ENCODE measurements at places on chromosomes 16 and 17.

DNA sequence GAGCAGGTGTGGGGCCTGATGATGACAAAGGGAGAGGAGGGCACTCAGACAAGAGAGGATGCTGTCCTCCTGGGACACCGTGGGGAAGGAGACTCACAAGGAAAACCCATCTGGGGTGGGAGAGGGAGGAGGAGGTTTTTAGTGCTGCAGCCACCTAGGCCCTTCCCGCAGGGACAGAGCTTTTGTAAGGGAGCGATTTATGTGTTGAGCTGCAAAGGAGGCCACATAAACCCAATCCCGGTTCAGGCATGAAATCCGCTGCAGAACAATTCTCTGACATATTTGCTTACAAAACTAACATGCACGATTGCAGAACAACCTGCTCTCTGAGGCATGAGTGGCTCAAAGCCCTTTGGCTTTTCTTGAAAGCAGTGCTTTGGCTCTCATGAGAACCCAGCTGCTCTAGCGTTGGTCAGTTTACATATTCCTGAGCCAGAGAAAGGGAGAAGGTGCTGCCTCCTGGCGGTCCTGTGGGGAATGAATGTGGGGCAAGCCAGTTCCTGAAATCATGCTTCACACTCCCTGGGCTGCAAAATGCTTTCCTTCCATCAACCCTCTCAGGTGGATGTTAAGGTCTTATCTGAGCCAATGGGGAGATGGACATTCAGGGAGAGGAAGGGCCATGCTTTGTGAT lies 122.4 kb upstream of the NLRP1 start:
- no peak for DNase-seq

DNA sequence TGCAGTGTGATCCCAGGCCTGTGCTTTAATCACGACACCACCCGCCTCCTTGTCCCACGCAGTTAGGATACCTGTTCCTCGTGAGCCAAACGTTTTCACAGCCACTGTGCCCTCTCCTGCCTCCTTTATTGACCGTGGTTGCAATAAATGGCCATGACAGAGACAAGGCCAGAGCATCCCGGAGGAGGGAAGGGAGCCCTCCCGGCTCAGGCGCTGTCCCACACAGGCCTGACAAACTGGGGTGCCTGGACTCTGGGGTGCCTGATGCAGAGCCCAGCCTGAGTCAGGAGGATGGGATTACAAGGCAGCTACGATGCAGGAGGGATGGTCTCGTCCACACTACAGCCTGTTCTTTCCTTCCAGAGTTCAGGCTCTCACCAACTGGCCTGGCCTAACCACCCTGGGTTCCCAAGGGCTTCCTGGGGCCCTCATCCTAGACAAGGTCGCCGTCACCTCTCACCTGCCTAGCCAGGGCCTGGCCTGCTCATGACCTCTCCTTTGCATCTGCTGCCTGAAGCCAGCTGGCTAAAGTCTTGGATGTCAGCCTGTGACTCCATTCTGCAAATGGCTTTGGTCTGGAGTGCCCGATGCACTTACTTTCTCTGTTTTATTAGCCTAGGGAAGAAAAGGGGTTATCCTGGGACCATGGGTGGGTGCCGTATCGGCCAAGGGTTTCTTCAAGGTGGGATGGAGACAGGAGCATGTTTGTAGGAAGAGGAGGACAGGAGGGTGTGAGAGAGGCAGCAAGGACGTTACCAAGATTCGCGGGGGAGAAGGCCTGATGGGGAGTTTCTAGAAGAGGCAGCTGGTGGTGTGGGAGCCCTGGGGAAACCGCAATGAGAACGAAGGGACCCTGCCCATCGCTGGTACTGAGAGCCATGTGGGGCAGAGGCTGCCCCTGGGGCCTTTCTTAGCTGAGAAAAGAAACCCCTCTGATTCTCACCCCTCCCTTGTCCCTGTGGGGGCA lies 234.3 kb upstream of the TNRC6C start:
- DNase-seq: no peak

GRCh38 chr17:3659541-3660111 lies 8.8 kb downstream of the TAX1BP3 start:
- no peak for DNase-seq

- peak; percentile 85 for DNase-seq
Measured at GRCh38 chr16:56389554-56389953, 35.8 kb downstream of the AMFR start.

DNA sequence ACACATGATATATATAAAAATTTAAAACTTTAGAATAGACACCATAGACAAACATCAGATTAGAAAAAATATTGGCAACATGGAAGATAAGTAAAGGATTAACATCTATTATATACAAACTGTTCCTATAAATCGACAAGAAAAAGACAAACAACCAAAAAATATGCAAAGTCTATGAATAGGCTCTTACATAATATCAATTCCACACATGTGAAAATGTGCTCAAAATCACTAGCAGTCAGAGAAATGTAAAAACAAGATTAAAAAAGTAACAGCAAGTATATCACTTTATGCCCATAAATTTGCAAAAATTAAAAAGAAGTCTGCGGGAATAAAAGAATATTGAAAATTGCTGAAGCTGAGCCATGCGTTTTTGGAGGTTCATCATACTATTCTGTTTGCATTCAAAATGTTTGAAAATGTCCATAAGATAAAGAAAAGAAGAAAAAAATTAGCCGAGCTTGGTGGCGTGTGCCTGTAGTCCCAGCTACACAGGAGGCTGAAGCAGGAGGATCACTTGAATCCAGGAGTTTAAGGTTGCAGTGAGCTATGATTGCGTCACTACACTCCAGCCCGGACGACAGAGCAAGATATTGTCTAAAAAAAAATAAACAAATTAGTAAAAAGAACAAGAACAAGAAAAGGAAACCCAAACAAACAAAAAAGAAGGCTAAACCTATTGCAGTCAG lies 11.2 kb upstream of the ERN2 start:
- no peak for DNase-seq

GRCh38 chr17:11287791-11288190 lies 46.8 kb downstream of the SHISA6 start:
- DNase-seq: no peak

DNA sequence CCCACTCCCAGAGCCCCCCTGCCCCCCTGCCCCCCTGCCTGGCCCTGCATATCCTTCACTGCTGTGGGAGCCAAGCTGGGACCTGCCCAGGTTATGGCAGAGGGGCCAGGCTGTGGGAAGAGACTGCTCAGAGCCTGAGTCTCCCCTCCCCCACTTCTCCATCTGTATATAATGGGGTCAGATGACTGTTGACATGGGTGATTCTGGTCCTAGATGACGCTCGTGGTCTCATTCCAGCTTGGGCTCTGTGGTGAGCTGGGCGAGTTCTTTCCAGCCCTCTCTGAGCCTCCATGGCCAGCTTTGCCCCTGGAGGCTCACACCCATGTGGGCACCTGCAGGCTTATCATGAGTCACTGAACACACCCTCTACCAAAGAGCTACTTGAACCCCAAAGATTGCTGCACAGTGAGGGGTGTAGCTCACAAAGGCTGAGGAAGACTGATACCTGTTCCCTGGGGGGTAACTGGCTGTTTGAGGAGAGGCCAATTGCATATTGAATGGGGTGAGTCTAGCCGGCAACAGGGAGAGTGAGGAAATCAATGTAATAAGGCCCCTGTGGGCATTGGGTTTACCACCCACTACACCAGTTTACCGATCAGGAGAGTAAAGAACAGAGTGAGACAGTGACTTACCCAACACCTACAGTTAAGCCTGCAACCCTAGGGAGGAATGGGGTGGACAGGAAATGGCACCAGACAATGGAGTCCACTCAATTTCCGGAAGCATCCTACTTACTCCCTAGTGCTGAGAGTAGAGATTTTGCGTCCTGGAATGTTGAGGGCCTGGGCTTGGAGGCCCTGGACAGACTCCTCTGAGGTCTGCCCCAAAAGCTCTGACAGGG lies 4.2 kb upstream of the SREBF1 start:
- no peak for DNase-seq

- DNase-seq: no peak
Measured at GRCh38 chr17:82328141-82328993, 5.2 kb downstream of the SECTM1 start.

DNA sequence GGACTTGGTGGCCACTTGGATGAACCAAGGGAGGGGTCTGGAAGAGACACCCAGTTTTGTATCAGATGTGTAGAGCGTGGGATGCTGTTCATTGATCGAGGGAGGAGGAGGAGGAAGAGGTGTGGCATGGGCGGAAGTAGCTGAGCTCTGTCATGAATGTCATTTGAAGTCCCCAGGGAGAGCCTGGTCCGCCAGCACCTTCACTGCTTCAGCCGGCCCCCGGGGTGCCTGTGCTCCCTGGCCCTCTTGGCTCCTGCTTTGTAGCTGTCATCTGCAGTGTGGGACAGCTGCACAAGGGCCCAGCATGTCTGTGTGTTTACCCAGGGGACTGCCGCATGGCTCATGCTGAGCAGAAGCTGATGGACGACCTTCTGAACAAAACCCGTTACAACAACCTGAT lies 75.4 kb upstream of the RBL2 start:
- no peak for DNase-seq

GRCh38 chr16:64730261-64730660 lies 391.6 kb downstream of the CDH11 start:
- no peak for DNase-seq

GRCh38 chr17:39867880-39868553 lies at the start of gene ZPBP2:
Gene ZPBP2 (plus strand): TSS chr17:39868202. CDS start chr17:39868355, 153 bp downstream.
- DNase-seq: no peak

DNA sequence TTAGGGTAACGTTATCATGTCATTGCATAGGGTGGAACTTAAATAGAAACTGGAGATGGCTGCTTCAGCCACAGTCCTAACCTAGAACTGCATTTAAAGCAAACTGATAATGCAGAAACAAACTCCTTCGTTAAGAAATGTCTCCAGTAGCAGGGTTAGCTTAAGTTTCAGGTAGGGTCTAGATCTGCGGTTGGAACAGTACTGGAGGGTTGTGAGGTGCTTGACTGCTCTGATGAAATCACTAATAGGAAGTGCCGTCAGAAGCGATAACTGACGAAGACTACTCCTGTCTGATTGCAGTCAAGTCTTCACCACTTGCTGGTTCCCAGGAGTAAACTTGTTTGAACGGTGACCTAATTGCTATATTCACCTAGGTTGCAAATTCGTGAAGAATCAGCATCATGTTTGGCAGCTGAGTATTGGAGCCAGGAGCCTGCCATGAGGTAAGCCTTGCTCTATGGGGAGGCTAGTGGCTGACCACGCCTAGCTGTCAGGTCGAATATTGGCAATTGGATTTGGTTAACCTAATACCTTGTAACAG lies 24.5 kb downstream of the TRPV2 start:
- no peak for DNase-seq

DNA sequence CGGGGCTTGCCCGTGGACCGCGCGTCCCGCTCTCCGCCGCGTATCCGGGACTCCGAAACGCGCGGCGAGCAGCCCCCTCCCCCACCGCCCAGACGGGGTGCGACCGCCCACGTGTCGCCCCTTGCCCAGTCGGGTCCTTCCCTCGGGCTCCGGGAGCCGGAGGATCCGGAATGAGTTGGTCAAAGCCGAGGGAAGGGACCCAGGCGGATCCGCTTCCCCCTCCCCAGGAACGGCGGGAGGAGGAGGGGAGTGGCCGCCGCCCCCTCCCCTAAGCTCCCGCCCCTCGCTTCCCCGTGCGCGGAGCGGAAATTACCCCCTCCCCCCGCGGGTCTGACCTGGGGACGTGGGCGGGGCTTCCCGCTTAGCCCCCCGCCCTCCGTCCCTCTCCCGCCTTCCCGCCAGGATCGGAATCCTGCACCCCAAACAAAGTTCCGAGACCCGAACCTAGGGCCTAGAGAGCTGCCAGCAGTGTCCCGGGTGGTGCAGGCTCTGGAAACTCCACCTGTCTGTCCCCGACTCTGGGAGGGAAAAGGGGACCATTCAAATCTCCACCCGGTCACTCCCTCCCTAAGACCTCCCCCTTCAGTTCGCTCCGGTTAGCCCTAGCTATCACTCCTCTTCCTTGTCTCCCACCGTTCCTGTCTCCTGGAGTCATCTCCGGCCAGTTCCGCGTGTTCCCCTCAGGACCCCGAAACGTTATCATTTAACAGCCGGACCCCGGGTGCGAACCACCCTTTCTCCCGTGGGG lies 1.0 kb upstream of the IGF2BP1 start:
- no peak for DNase-seq

DNA sequence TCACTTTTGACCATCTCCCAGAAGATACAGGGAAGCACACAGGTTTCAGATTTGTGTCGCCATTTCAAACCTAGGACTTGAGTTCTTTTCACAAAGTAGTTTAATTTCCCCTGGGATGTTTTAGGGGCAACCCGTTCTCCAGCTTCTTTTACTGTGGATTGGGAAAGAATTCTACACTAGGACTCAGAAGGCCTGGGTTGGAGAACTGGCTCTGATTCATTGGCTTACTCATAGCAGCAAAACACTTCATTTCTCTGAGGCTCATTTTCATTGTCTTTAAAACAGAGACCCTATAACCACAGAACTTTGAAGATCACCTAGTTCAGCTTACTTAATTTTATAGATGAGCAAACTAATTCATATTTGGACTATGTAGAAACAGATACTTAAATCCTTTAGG lies 175.9 kb upstream of the SALL1 start:
- no peak for DNase-seq

- DNase-seq: no peak
Measured at GRCh38 chr16:54411544-54411943, 125.0 kb upstream of the IRX3 start.

DNA sequence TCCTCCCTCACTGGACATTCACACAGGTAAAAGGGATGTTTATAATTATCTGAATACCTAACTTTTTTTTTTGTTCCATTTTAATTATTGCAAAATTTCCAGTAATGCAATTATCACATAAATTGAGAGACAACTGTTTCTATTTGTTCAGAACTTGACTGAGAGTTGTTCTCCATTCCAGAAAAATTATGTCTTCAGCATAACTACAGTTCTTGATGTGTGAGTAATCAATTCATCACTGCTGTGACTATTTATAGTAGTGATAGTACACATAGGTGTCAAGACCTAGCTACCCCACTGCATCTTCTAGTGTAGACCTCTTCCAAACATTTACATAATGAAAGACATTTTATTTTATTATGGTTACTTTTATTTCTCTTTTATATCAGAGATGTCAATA lies 5.8 kb upstream of the TNRC6A start:
- DNase-seq: no peak

DNA sequence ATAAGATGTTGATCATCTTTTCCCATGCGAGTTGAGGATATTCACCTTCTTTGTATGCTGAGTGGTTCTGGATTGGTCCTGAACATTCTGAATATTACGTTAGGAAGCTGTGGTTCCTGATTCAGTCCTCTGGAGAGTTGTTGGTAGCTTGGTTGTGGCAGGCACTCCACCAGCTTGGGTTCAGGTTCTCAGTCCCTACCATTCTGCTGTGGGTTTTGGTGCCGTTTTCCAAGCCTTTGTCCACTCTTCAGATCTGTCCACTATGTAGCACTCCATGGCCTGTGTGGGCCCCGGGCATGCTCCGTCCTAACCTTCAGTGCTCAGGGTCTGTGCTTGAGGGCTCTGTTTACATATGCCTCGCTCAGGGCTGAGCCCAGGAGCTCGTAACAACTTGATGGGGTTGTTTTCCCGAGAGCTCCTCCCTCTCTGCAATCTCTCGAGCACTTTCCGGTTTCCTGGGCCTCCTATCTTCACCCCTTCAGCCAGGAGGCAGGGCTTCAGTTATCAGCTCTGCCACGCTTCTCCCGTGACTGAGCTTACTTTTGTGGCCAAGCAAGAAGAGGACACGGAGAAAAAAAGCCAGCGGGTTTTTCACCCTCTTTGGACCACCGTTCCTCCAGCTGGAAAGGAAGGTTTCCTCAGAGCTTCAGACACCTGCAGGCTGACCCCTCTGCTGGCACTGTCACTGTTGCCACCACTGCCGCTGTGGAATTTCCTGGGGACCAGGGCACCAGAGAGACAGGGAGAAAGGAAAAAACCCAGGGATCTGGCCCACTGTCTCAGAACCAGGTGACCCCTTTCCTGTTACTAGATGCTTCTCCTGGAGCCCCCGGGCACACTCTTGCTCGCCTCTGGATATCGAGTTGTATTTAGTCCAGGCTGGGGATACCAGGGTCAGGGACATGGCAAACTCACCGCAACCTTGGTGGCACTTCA lies 19.6 kb downstream of the KIAA0513 start:
- no peak for DNase-seq
